ENCODE measurements at places on chromosomes 4 and X. TPM values are rescaled to one million over a fixed set of nuclear protein-coding genes. Genes with fewer than 3 reads are reported as not detected.

Gene CYBB
- not detected for total RNA-seq

Gene CCSER1
- total RNA-seq = 1.8 TPM

Gene APLN
- total RNA-seq = 466 TPM

Gene HTRA3
- total RNA-seq = 8.2 TPM

Gene FRG2
- total RNA-seq = not detected

Gene MFSD8
- total RNA-seq = 19.4 TPM

Gene CCKAR
- not detected for total RNA-seq

Gene USP17L20
- total RNA-seq = not detected

Gene PPARGC1A
- total RNA-seq = not detected

Gene NEUROG2
- not detected for total RNA-seq

Gene GJB1
- not detected for total RNA-seq

Gene FAM184B
- total RNA-seq = not detected

Gene HSFX1
- 0.53 TPM for total RNA-seq

Gene DGKK
- not detected for total RNA-seq

Gene PACRGL
- total RNA-seq = 19.2 TPM

Gene ANXA5
- 529 TPM for total RNA-seq

Gene TMPRSS11B
- total RNA-seq = not detected

Gene LGI2
- not detected for total RNA-seq

Gene F8A3
- 9.7 TPM for total RNA-seq

Gene MUC7
- total RNA-seq = not detected

Gene CT45A3
- not detected for total RNA-seq

Gene FAM50A
- 111 TPM for total RNA-seq

Gene CTAG2
- not detected for total RNA-seq

Gene POLN
- 4.2 TPM for total RNA-seq

Gene DMRTC1
- not detected for total RNA-seq

Gene TSPAN7
- total RNA-seq = 5.2 TPM

Gene TACR3
- not detected for total RNA-seq
